Stomach (tissue), 19 donors: ENCODE measurements at places on chromosomes 2 and 18. TPM values are rescaled to one million over a fixed set of nuclear protein-coding genes. Genes with fewer than 3 reads are reported as not detected.

The TMEM247 gene
- total RNA-seq = not detected

- peak; percentile 33 for DNase-seq
Measured at GRCh38 chr18:7789856-7790552, 222.9 kb downstream of the PTPRM start.

The STARD6 gene
- total RNA-seq = not detected

The ALPG gene
- not detected for total RNA-seq

DNA sequence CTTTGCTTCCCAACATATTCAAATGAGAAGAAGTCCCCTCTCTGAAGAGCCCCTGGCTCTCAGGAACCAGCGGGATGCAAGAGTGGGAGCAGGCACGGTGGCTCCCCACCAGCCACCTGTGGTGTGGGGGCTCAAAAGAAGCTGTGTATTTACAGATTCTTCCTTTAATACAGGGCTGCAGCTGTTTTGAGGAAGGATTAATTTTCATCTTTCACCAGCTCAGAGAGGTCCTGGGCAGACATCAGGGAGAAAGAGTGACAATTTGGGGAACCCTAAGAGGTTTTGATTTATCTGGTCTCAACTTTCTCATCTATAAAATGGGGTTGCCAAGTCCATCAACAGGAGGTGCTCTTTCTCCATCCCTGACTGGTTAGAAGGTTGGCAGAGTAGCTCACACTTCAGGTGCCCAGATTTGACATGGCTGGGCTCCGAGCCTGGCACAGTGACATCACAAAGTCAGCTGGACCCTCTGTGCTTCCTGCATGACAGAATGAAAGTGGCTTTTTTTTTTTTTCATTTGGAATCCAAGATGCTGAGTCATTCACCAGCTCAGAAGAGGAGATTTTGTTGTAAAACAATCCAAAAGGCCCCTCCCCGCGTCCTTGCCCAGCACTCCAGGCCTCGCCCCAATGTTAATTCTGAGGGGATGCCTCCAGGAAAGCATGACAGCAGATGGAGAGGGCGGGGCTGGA lies 15.5 kb upstream of the SIX2 start:
- peak; percentile 29 for DNase-seq

The CD207 gene
- total RNA-seq = not detected

The DYNC1I2 gene
- total RNA-seq = 78.4 TPM

GRCh38 chr18:23355206-23355605 lies 97.9 kb upstream of the RIOK3 start:
- peak; percentile 23 for DNase-seq

DNA sequence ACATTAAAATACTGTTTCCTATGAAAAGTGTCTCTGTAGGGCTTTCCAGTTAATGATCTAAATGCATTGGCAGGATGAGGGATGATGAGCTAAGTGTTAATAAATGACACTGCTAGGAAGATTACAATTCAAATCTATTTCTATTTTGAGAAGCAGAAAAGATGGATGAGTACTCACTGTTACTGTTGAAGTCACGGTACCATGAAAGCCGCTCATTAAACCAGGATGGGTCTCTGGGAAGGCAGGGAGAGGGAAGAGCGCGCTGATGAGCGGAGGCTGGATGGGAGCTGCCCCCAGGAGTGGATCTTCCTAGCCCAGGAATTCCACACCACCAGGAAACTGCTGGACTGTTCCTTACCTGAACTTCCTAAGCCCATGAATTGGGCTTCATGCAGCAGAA lies 27.1 kb upstream of the TXNDC2 start:
- no peak for DNase-seq

DNA sequence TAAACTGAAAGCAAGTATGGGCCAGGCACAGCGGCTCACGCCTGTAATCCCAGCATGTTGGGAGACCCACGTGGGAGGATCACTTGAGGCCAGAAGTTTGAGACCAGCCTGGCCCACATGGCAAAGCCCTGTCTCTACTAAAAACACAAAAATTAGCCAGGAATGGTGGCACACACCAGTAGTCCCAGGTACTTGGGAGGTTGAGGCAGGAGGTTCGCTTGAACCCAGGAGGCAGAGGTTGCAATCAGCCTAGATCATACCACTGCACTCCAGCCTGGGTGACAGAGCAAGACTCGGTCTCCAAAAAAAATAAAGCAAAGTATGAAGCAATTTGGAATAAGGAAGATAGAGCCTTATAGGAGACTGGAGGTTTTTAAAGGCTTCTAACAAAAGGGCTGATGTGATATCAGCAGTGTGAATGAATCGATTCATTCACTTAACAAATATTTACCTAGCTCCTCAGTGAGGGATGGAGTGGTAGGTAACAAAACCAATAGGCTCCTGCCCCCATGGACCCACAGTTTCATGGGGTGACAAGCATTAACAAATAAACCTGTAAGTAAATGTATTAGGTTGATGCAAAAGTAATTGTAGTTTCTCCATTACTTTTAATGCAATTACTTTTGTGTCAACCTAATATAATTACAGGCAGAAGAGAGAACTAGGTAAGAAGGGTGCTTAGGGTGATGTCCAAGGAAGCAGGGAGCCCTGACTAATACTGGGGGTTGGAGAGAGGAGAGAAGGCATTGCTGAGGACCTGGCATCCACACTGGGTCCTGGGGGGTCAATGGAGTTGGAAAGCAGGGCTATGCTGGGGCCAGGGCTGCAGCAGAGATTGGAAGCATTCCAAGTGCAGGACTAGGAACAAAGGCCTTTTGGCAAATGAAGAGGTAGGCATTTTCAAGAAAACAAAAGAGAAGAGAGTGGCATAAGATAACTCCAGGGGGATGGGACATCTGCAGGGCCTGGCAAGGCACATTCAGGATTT lies 195.4 kb upstream of the ARL4C start:
- DNase-seq = peak; percentile 36

DNA sequence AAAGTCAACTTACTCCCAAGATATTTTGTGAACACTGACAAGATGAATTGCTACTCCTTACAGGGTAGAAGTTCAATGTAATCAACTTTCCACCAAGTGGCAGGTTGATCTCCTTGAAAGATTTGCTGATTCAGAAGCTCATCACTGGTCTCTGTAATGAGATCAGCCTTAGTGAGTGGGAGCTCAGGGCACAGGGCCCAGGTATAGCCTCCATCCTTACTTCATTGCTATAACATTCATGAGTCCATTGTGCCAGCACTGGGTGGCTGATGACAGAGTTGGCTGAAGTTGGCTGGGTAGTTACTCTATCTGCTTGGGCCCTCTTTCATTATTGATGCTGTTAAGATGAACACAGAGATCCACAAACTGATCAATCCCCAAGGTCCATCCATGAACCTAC lies 379.0 kb downstream of the IRS1 start:
- no peak for DNase-seq

DNA sequence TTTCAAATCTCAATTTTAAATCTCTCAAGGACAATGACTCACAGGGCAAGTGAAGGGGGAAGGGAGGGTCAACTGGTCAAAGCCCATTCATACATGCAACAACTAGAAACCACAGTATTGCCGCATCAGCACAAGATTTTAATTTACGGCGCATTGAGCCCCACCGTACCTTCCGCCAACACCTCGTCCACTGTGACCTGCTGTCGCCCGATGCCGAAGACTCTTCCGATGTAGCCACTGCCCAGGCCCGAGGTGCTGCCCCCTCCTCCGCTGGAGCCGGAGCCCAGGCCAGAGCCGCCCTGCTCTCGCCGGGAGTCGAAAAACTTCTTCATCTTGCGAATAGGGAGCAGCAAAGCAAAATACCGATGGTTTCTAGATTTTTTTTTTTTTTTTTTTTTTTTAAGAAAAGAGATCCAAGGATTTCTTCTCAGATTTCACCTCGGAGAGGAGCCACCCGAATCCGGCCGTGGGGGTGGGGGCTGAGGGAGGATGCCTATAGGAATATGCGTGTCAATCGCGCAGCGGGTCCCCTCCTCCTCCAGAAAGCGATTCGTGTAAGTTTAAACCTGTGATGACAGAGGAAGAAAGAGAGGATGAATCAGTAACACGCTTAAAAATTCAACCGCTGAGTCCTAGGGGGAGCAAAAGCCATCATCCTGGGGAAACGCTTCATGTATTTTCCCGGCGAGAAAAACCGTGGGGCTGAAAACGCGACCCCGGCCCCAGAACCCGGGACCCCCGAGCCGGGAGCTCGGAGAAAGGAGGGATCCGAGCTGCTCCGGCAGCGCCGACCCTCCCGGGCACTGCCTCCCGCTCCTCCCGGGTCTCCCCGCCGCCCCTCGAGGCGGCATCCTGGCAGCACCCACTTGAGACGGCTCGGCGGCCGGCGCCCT lies 584 bp downstream of the AAK1 start:
- no peak for DNase-seq

The FBXO41 gene
- total RNA-seq = 16.8 TPM

The SP9 gene
- total RNA-seq = not detected

DNA sequence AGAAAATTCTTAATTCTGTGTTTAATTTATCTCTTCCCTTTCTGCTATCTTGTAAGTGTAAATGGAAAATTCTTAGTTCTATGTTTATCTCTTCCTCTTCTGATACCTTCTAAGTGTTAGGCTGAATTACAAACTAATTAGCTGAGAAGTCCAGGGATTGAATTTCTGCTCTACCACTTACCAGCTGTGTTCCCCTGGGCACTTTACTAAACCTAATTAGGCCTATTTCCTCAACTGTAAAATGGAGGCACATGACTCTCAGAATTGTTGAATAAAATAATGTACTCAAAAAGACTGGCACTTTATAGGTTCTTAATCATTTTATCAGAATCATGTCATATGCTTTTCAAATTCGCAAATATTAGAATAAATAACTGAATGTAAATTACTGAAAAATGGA lies 146.3 kb downstream of the MAP2 start:
- no peak for DNase-seq

The NEUROD1 gene
- total RNA-seq = 1.2 TPM

GRCh38 chr2:140683658-140684057 lies 1447.2 kb downstream of the LRP1B start:
- no peak for DNase-seq

The FASTKD2 gene
- total RNA-seq = 10.1 TPM

DNA sequence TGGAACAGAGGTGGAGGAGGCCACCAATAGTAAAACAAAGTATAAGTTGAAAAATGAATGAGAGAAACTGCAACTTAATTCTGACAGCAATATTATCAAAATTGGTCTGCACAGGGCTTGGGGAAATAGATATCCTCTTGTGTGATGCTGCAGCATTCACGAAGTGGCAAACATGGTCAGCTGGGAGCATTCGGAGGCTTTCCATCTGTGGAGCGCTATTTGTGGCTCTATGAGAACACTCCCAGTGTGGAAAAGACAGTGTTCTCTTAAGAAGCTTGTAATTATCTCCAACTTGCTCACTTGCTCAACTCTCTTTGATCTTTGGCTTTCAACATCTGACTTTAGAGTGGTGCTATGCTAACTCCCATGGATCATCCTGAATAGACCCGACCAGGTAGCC lies 3.1 kb upstream of the FLACC1 start:
- no peak for DNase-seq

DNA sequence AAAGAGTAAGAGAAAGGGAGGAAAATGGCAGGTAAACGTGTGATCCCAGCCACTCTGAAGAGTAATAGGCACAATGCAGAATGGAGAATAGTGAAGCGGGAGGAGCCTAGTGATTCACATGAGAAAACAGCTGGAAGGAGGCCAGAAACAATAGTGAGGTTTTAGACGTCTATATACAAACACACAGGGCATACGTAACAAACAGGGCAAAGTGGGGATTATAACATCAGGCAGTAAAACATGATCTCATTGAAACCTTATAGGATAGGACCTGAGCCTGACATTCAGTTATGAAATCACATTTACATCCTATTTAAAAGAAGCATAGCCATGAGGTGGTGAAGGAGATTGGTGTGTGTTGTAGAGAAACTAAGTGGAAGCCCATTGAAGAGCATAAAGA lies 33.0 kb upstream of the GATA6 start:
- DNase-seq = no peak

The SGPP2 gene
- total RNA-seq = 23.8 TPM

- no peak for DNase-seq
Measured at GRCh38 chr2:46066601-46067000, 230.6 kb upstream of the EPAS1 start.

DNA sequence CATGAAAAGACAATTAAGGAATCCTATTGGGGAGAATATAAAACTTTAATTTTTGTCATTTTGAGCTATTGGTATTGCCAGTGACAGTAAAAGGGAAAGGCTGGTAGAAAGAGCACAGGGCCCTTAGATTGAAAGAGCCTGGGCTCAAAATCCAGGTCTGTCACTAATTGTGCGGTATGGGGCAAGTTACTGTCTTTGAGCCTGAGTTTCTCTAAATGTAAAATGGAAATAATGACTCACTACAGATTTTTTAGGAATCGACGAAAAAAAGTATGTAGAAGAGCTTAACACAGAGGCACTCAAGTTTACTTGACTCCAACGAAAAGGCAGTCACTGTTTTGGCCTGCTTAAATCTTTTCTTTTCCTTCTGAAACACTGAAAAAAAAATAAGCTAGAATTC lies 7.0 kb downstream of the NDUFV2 start:
- no peak for DNase-seq

DNA sequence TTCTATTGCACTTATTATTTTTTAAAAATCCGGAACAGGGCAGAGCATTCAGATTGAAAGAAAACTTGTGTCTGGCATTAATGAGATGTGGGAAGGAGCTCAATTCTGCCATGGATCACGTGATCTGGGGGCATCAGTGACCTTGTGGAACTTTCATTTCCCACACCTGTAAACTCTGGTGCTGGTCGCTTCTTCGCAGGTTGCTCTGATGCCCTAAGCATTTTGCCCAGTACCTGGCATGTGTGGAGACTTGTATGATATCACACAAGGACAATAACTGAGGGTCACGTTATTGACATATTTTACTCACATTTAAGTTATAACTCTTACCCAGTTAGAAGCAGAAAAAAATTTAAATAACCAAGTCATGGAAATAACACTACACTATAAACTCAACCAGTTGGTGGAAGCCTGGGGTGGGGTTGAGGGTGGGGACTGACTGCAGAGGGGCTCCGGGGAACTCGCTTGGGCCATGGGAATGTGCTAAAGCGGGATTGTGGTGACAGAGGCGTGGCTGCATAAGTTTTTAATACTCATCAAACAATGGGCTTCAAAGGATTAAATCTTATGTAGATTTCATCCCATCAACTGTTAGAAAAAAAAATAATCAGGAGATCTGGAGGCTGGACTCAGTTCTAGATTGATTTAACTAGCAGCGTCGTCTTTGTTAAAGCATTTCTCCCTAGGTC lies 36.5 kb downstream of the ST3GAL5 start:
- DNase-seq = no peak

DNA sequence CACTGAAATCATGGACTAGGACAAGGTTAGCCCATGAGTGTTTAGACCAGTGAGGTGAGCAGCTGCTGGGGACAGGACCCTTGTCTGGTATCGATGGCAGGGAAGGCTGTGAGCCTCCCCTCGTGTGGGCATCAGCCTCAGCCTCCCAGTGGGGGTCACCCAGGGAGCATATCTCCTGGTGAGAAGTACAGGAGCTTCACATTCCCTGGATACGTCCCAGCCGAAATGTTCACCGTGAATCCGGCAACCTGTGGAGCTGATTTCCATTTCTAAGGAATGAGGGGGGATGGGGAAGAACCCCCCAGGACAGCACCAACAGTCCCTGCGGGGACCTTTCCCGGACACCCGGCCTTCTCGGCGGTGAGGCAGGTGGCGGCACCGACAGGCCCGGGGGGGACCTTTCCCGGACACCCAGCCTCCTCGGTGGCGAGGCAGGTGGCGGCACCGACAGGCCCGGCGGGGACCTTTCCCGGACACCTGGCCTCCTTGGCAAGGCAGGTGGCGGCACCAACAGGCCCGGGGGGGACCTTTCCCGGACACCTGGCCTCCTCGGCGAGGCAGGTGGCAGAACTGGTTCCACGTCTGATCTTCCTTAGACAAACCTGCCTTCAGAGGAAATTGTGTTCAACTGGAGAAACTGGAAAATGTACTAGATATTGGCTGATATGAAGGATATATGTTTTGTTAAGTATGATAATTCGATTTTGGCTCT lies 21.2 kb downstream of the RTP5 start:
- DNase-seq = no peak

- no peak for DNase-seq
Measured at GRCh38 chr2:98952966-98953365, 16.9 kb upstream of the CRACDL start.

The SNX17 gene
- total RNA-seq = 67.1 TPM
